Stimulated activated CD8-positive, alpha-beta memory T cell treated with anti-CD3 and anti-CD28 coated beads, Interleukin-4, amount 100 ng/mL, for 24 hours (primary cell): ENCODE measurements at places on chromosomes 13 and 19.

- DNase-seq, result no peak
These were observed 145.1 kb downstream of the PCCA start for GRCh38 chr13:100234006-100234405.

DNA sequence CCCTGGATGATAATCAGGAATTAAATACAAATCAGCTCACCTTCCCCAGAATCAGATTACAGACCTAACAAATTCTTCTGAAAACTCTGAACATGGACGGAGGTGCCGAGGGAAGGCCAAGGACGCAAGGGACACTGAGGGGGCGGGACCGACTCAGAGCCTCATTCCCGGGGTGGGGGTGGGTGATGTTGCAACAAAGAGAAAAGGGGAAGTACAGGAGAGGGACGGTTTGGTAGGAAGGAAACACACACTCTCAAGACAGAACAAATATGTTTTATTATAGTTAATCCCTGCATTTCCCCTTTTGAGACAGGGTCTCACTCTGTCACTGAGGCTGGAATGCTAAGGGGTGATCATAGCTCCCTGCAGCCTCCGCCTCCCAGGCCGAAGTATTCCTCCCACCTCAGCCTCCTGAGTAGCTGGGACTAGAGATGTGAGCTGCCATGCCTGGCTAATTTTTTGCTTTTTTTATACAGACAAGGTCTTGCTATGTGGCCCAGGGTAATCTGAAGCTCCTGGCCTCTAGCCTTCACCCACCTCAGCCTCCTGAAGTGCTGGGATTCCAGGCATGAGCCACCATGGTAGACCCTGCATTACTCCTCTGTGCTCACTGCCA is 786 bp upstream of the LILRA2 start:
- no peak for DNase-seq

- DNase-seq, result no peak
These were observed 7.8 kb upstream of the OPA3 start for GRCh38 chr19:45592366-45592765.

DNA sequence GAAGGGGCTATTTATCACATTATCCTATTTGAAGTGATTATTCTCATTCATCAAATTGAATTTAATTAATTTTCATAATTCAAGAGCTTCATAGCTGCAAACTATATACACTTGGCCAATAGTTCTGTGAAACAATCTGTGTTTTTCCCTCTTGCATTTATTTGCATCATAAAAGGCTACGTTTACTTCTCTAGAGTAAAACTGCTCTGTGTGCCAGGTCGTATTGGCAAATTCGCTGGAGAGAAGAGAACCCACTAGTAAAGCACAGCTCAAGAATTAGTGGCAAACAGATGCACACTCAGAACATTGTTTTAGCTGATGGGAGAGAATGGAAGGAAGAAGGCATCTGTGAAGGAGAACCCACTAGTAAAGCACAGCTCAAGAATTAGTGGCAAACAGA is 81.8 kb downstream of the CYSLTR2 start:
- DNase-seq, result no peak

GRCh38 chr13:107941345-107942029 is 273.8 kb downstream of the LIG4 start:
- DNase-seq, result no peak

DNA sequence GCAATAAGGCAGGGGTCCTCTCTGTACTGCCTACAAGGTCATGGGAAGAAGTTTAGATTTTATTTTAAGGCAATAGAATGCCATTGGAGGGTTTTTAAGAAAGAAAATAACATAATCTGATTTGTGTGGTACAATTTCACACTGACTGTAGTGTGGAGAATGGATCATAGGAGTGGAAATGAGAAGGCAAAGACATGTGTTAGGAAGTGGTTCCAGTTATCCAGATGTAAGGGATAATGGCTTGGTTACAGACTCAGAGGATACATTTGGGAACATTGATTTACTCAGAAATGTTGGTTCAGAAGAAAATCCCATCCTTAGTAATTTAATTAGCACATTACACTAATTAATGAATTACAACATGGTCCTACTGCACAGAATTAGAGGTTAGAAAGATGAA is 788.2 kb downstream of the SLITRK5 start:
- no peak for DNase-seq

GRCh38 chr19:38851622-38852230 is 1.9 kb upstream of the HNRNPL start:
- DNase-seq, result peak; percentile 87
